ENCODE measurements at places on chromosomes 2 and 18. TPM values are rescaled to one million over a fixed set of nuclear protein-coding genes. Genes with fewer than 3 reads are reported as not detected.

The CYP26B1 gene
- total RNA-seq: 5.4 TPM

The KRCC1 gene
- total RNA-seq: 23.8 TPM

The SERPINB2 gene
- total RNA-seq: not detected

The CYTIP gene
- total RNA-seq: 1.7 TPM

The C2orf80 gene
- total RNA-seq: not detected

The PLGLB1 gene
- total RNA-seq: 1.4 TPM

The SCYGR4 gene
- not detected for total RNA-seq

The ZNF385B gene
- total RNA-seq: 0.35 TPM

The ATG16L1 gene
- 15.4 TPM for total RNA-seq

The MROH2A gene
- total RNA-seq: not detected

The PRR30 gene
- total RNA-seq: not detected

The LYPD1 gene
- not detected for total RNA-seq

The CGREF1 gene
- total RNA-seq: 0.84 TPM

Measured in Right ventricle myocardium inferior (tissue), 1 donor.